ENCODE measurements at places on chromosomes 4 and X.

DNA sequence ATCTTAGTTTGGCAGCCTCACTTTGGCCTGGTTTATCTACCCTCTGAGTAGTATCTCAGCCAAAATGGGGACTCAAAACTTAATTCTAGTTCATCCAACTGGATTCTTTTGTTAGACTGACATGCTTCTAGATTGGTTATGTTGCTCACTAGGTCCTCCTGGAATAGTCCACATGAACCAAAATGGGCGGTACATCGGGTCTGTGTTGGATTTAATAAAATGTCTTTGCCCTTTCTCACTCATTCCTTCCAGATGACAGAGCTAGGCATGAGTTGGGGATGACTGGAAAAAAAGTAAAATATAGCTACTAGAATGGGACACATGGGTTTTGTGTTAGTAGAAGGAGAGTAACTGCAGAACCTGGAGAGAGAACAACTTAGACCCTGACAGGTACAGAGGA, 247.9 kb downstream of the CCSER1 start:
- no peak for DNase-seq

DNA sequence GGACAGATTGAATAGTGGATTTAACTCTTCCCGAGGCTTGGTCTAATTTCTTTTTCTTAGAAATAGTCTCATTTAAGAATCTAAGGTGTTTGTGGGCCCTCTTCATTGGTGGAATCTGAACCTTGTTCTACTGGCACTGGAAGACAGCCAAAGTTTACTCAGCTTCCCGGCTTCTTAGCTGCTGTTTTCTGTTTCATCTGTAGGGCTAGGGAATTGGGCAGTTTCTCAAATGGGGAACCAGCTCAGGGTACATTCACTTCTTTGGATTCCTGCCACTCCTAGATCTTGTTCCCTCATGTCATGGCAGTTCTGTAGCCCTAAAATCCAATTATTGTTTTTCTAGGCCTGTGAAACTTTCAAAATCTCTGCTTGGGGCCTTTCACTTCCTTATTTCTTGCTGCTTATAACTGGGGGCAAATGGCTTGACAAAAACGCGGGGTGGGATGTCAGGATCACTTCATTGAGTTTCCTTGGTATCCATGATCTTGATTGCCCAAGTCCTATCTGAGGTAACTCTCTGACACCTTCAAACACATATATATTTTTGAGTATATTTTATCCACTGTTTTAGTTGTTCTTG, 985.0 kb downstream of the C4orf33 start:
- DNase-seq: no peak

DNA sequence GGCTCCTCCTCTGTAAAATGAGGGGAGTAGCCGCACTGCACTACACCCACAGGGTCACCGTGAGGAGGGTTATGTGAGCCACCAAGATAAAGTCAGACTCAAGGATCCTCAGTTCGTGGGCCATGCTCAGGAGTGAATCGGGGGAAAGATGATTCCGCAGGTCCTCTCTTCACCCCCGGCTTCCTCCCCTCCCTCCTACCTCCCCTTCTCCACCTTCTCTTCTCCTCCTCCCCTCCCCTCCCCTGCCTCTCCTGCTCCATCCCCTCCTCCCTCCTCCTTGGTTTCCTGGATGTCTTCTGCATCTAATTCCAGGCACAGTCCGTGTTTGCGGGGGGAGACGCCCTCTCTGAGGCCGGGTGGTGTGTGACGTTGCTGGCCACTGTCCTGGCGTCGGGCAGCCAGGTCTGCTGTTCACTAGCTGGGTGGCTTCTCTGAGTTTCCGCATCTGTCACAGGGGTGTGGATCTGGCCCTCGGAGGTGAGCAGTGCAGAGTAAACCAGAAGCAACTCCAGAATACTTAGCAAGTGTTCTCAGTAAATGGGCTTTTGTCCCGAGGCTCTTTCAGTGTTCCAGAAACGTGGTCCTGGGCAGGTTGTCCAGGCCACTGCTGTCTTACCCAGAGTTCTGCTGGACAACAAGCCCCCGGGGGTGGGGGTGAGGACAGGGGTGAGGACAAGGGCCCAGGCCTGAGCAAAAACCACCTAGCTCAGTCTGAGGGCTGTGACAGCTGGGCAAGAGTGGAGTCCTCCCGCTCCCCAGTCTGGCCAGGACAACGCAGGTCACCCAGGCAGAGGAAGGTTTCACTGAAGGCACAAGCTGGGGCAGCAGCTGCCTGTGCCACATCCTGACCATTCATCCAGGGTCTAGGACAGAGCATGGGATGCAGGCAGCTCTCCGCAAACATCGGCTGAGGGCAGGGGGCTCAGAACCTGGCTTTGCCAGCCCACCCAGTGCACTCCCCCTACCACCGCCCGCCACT, 92.4 kb downstream of the PPP2R2C start:
- DNase-seq: no peak

GRCh38 chrX:110204986-110205385, 112.9 kb downstream of the AMMECR1 start:
- no peak for DNase-seq

DNA sequence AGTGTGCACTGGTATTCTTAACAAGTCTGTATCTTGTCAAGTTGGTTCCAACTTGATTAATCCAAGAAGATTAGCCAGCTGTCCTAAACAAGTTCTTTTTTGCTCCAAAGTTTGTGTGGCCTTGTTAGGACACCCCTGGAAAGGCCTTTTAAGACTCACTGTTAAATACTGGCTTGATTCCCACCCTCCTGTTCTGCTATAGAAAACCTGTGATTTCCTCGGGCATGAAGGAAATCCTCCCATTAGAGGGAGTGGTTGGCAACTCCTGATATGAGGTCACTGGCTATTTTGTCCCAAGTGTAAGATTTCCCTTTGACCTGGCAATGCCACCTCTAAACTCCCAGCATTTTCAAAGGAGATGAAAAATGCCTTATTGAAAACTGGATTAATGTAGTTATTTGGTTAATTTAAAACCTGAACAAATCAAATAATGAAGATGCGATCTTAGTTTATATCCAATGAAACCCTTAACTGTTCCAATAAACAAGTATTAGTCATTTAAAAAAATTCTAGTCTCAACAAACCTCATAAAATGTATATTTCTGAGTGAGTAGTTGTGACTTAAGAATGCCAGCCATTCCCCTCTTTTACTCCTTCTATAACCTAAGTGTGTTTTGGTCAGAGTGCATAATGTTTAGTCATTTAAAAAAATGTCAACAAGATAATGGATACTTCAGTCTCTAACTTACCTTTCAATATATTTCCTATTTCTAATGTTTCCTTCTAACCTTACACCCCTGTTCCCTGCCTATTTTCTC, 94.4 kb downstream of the NPNT start:
- DNase-seq: no peak

DNA sequence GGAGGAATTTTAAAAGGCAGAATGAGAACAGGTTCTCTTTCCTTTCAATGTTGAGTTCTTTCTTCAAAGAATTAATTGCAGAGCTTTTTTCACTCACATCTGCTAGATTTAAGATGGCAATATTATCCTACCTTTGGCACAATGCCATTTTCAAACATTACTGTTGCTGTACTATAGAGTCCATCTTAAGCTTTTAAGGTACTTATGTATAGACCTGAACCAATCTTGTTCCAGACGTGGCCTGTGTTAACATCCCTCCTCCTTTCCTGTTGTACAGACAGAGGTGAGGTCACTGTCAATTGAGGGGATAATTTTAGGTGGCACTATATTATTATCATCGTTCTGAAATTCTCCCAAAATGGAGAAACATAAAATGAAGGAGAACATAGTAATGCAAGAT, 53.0 kb upstream of the MYOZ2 start:
- DNase-seq: no peak

DNA sequence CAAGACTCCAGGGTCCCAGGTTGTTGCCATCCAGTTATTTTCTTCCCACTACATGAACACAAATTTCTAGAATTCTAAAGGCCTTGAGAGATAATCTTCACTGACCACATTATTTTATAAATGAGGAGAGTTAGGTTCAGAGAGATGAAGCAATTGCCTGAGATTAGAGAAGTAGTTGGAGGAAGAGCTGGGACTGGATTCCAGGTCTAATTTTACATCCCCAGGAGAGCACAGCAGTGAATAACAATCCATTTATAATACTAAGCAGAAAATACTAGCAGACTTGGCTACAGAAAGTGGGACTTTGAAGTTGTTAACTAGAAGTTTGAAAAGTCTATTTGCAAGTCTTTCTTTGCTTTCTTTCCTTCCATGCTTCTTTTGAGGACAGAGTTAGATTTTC, 231.3 kb upstream of the S100G start:
- no peak for DNase-seq

- DNase-seq: no peak
Measured at GRCh38 chrX:72176981-72177380, 4.6 kb upstream of the PIN4 start.

GRCh38 chr4:164935363-164935762, 42.1 kb downstream of the TRIM61 start:
- no peak for DNase-seq

DNA sequence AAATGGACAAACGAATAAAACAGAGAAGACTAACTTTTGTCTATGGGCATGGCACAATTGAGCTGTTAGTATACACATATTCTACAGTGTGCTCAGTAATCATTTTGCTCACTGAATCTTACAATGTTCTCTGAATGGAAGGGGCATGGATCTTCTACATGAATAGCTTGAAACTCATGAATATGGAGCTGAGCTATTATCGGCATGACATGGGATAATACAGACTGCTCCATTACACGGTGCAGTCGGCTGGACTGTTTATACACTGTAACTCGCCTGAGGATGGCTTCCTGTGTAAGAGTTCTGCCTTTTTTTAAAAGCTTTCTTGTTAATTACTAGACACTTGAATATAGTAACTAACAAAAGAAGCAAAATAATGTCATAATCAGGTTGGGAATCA, 368.5 kb upstream of the MAD2L1 start:
- DNase-seq: no peak

- peak; percentile 82 for DNase-seq
Measured at GRCh38 chr4:186067757-186068385, 1.1 kb upstream of the TLR3 start.

- no peak for DNase-seq
Measured at GRCh38 chr4:2694691-2695090, 61.4 kb downstream of the TNIP2 start.

DNA sequence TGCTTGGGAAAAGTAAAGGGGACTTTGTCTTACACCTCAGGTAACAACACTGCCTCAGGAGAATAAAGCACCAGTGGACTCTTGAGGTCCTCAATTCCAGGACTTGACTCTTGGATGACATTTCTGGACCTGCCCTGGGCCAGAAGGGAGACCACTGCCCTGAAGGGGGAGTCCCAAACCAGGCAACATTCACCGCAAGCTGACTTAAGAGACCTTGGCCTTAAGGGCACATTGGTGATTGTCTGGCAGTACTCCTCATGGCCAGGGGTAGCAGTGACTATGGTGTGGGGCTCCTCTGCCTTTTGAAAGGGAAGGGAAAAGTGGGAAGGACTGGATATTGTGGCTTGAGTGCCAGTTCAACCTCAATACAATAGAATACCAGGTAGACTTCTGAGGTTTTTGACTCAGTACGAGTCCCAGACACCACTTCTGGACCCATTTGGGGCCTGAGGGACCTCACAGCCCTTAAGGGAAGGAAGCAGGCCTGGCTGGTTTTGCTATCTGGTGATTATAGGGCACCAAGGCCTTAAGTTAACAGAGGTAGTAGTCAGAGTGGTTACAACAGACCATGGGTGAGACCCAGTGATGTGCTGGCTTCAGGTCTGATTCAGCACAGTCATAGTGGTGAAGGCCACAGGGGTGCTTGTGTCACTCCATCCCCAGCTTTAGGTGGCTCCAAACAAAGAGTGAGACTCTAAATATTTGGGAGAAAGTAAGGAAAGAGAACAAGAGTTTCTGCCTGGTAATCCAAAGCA, 121.2 kb upstream of the TET2 start:
- no peak for DNase-seq

- DNase-seq: no peak
Measured at GRCh38 chr4:70326052-70326451, 8.7 kb upstream of the CABS1 start.

- DNase-seq: no peak
Measured at GRCh38 chr4:13059019-13059418, 425.1 kb downstream of the RAB28 start.

DNA sequence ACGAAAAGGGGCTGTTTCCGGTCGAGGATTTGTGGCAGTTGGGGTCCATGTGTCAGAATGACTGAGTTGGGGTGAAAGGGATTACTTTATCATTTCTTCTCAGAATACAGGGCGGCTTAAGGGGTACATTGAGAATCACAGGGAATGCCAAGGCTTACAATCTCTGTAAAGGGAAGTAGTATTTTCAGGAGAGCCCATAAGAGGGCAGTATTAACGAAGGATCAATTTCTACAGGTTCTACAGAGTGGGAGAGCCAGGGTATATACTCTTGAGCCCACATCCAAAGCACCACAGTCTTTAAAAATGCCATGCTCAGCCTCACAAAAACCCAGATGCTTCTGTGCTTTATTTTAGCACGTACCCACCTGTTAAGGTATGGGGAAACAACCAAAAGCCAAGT, 67.7 kb upstream of the ZXDA start:
- no peak for DNase-seq

DNA sequence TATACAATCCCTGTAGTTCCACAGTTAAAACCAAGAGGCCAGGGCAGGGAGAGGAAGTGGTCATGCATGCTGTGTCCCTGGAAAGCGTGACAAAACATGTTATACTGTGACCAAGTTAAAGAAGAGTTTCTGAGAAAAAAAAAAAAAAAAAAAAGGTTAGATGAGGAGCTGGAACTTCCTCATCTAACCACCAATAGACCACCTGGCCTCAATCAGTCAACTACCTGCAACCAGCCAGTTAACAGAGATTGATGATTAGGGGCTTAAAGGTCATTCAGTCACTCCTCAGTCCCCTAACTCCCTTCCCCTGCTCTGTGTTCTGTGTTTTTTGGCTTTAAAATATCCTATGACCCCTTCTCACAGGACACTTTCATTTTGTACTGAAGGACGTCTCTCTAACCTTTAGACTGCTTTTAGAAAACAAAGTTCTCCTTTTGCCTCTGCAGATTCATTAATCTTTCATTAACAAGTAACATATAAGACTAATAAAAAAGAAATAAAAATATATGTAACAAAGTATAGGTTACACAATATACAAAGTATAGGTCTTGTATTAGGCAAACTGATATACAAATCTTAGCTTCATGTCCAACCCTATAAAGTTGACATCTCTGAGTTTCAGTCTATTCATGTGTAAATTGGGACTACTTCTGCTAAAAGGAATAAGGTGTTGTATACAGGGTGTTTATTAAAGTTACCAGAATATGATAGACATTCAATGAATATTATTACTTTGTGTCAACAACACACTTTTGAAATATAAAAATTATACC, 179.1 kb upstream of the NDST4 start:
- DNase-seq: no peak
